ENCODE measurements at places on chromosomes 5 and 9.

- DNase-seq, result no peak
Observed at GRCh38 chr5:83956386-83956785, 235.7 kb upstream of the HAPLN1 start.

DNA sequence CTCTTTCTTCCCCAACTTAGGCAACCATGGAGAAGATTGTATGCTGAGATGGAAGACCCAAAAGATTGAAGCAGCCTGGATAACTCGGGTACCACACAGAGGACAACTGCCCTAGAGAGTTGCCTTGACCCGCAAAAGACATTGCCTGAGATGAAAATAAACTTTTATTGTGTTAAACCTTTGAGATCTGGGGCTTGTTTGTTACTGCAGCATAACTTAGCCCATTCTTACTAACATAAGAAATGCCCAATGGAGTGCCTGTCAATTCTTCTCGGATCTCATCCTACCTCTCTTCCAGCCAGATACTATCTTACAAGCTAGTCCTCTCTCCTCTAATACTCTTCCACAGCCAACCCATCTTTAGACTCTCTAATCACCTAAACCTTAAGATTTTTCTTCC lies 76.8 kb downstream of the GCNT4 start:
- no peak for DNase-seq

GRCh38 chr5:157327771-157328170 lies 61.8 kb downstream of the CYFIP2 start:
- no peak for DNase-seq

DNA sequence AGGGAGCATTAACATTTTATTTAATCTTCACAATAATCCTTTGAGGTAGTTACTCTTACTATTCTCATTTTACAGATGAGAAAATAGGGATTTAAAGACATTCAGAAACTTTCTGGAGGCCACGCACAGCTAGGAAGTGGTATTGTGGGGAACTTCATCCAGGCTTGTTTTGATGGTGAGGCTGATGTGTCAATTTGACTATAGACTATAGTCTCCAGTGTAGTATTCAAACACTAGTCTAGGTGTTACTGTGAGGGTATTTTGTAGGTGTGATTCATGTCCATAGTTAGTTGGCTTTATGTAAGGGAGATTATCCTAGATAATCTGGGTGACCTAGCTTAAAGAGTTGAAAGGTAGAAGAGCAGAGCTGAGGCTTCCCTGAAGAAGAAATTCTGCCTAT lies 54.1 kb upstream of the ELL2 start:
- no peak for DNase-seq

GRCh38 chr5:5144441-5144840 lies 4.3 kb downstream of the ADAMTS16 start:
- DNase-seq, result no peak

DNA sequence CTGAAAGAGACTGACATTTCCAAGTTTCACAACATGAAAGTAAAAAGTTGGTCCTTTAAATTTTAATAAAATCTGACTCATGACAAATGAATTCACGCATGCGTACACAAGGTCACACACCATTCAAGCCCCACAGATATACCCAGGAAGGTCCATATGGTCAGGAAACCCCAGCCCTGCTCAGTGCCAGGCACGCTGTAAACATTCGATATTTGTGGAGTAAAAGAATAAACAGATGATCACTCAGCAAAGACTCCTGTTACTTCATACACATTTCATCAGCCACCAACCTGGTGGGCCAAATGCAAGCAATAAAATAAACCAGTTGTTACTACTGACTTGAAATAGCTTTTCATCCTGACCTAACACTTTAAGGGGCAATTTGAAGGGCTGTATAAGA lies 158.0 kb upstream of the RETREG1 start:
- no peak for DNase-seq

DNA sequence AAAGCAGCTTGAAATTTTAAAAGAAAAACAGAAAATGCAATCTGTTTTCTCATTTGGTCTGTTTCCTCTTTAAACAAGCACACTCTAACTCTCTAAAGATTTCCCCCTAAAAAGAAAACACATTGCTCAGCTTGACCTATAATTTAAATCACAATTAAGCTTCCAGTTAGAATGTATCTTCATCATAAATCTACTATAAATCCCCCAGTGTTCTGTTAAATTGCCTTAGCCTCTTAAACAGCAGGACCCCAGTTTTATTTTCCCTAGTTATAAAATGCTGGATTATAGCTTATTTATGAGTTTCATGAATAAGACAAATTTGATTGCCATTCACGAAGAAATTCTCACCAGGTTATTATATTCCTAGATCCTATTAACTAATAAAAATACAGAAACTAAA lies 8.6 kb upstream of the SMC2 start:
- no peak for DNase-seq

- DNase-seq, result no peak
Observed at GRCh38 chr5:112339761-112340160, 79.3 kb downstream of the EPB41L4A start.

- DNase-seq, result no peak
Observed at GRCh38 chr5:98905857-98906688, 22.7 kb downstream of the CHD1 start.

DNA sequence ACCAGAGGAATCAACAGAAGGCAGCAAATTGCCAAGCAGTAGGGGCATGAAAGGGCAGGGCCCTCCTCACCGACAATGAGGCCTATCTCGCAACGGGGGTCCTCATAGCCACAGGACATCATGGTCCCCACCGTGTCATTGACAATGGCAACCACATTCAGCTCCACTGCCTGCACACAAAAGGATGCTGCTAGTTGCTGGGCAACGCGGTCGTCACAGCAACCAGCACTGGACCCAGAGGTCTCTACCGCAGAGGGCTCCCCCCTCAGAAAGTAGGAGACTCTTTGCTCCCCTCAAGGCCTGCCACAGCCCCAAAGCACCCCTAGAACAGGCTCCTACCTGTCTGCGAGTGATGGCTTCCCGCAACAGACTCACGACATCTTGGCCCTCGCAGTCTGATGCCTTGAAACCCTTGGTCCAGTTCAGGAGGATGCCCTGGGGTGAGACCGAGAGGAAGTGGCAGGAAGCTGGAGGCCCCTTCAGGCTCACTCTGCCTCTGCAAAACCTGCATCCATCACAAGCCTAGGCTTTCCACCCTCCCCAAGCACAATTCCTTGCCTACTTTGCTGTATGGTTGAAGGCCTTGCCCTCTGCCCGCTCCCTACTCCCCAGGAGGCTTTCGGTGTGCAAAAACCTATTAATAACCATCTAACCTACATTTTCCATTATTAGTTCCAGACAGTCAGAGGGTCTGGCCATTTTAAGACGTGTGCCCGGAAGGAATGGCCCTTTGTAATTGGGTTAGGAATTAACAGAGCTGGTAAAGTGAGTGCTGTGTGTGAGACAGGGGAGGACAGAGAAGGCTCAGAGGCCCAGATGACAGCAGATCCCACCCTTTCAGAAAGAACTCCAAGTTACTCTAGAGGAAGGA lies 15.2 kb downstream of the HK3 start:
- no peak for DNase-seq

GRCh38 chr5:157342822-157343402 lies 77.0 kb downstream of the CYFIP2 start:
- peak; percentile 17 for DNase-seq

- DNase-seq, result no peak
Observed at GRCh38 chr5:58666598-58667581, 84.0 kb downstream of the RAB3C start.

DNA sequence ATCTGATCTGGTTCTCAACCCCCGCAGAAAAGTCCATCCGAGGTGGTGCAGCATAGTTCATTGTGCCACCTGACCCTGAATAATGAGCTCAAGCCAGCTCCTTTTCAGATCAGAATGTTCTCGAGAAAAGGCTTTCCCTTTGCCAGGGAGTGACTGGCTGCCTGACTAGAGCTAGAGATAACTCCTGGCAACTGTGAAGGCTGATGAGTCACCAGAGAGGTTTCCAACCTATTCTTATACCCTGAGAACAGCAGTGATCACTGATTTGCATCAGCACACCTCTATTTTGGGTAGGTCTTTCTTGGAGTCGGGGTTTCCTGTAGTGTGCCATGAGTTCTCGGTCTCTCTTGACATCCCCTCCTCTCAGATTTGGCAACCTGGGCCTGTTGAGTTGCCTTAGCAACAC lies 127.9 kb downstream of the PIK3R1 start:
- DNase-seq, result no peak

- DNase-seq, result no peak
Observed at GRCh38 chr9:4141296-4141695, 158.6 kb downstream of the GLIS3 start.

DNA sequence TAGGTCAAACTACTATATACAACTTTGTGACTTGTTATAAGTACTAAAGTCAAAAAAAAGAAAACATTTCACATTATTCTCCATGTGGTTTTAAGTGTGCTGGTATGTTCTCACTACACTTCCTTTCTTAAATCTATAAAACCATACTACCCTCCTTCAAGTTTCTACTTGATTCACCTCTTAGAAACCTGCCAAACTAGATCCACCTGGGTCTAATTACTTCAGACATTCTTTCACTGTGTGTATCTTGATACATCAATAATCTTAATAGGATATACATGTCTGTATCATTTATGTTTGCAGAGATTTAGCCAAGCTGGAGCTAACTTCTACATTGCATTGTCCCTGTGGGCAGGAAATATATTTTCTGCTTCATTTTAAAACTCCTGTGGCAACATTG lies 1012.6 kb downstream of the EFNA5 start:
- no peak for DNase-seq
